Naive B cell (primary cell): ENCODE measurements at places on chromosomes 5 and 9.

GRCh38 chr5:92562065-92562464, 1019.0 kb downstream of the NR2F1-AS1 start:
- DNase-seq = no peak

DNA sequence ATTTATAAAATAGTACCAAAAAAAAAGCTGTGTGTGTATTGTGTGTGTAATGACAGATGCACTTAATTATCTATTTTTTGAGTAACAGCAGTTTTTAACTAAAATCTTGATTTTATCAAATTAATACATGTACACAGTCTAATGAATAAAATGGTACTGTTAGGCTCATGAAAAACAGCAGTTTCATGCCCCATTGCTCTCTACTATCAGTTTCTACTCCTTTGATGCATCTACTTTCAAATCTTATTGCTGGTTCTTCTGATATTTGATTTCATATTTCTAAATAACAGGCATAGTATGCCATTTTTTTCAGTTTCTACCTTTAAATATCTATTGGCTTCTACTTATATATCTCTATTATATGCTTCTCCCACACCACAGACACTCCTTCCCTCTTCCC, 117.4 kb downstream of the CCDC171 start:
- no peak for DNase-seq

DNA sequence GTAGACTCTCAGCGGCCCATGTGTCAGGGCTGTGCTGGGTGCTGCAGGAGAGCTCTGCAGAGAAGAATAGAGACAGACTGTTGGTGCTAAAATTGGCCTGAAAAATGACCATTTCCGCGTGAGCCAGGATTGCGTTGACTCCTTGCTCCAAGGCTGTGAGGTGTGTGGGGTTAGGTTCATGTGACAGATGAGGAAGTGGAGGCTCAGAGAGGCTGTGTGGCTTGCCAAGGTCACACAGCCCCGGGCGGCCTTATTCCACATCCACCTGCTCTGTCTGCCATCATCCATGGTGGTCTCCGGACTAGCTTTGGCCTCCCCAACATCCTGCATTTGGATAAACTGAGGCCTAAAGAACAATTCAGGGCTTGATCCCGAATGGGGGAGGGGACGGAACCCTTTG, 15.2 kb downstream of the NEK6 start:
- DNase-seq = no peak

DNA sequence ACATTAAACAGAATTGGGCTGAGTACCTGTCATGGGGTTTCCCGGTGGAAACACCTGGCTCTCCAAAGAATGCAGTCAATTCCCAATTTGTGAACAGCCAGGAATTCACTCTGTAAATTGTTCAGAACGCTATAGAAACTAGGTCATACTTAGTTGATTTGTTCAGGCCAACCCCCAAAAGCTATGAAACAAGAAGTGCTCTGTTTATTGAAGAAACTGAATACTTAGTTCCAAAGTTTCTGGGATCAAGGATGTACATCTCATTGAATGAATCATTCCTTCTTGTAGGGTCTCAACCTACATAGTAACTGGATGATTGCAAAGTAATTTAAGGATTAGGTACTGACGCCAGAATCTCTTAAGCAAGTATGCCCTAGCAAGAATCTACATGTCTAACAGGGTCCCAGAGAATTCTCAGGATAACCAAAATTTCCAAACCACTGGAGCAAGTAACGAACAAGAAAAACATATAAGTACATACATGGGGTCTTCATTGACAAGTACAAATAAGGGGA, 659 bp upstream of the TUSC1 start:
- no peak for DNase-seq

DNA sequence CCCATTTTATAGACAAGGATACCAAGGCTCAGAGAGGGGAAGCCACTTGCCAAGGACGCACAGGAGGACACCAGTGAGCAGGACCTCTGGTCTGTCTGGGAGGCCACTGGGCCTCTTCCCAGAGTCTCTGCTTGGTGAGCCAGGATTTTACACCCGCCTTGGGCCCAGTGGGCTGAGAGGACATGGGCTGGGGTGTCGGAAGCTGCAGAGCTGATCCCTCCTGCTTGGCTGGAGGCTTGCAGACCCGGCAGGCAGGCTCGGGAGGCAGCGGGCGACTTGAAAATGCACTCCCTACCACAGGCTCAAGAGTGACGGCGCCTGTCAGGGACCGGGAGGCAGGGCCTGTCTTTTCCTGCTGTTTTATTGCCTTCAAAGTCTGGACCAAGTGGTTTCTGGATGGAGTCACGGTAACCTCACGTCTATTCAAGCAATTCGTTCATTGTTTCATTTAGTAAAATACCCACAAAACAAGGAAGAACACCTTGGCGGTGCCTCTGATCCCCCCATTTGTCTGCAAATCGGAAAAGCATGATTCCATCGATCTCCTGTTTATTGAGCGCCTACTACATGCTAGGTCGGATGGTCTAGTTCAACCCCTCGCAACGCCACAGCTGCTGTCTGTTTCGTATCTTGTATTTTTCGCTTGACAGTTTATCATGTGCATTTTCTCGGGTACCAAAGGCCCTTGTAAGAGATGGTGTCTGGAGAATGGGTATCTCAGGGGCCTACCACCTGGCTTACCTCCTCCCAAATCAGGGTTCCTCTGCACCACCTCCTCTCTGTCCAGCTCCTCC, 108.1 kb upstream of the IER5L start:
- DNase-seq = no peak

DNA sequence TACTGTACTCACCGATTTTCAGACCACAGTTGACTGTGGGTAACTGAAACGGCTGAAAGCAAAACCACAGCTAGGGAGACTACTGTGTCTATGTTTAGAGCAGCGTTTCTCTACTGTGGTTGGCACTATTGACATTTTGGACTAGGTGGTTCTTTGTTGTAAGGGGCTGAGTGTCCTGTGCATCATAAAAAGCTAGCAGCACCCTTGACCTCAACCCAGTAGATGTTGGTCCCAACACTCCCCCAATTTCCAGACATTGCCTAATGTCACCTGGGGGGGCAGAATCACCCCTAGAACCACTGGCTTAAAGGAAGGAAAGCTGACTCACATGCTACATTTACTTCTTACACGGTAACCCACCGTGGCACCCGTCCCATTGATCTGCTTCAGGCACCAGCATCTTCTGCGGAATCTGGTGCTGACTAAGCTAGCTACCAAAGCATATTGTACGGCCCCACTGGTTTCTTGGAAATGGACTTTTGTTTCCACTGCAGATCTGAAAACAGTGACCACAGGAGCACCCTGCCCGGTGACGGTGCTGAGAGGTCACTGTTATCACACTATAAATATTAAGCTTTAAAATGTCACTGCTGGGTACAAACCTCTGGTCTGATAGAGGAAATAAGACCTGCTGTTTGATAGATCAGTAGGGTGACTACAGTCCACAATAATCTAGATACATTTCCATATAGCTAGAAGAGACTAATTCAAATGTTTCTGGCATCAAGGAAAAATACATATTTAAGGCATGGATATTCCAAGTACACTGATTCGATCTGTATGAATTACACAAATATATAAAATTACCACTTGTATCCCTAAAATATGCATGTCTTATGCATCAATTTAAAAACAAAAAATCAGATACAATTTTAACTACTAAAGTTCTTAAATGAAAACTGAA, 151.4 kb downstream of the HSD17B3 start:
- no peak for DNase-seq
